ENCODE measurements at places on chromosomes 16 and 17.

DNA sequence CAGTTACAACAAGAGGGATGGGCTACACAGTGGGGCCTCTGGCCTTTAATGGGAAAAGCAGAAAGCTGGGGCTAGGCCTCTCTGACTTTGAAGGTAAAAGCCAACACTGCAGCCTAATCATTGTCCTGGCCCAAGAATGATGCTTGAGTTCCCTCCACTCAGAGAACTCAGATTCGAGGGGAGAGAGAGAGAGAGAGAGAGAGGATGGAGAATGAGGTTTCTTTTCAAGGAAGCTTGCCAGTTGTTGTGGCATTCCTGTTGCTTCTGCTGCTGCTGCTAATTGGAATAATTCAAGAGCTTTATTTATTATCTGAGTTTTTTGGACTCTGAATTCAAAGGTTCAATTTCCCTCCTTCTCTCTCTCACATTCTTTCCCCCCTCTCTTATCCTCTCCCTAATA, 144.6 kb upstream of the IRX6 start:
- no peak for DNase-seq

GRCh38 chr17:60311936-60312335, 80.0 kb downstream of the USP32 start:
- no peak for DNase-seq

- no peak for DNase-seq
Measured at GRCh38 chr17:82611140-82612058, 36.8 kb downstream of the WDR45B start.

DNA sequence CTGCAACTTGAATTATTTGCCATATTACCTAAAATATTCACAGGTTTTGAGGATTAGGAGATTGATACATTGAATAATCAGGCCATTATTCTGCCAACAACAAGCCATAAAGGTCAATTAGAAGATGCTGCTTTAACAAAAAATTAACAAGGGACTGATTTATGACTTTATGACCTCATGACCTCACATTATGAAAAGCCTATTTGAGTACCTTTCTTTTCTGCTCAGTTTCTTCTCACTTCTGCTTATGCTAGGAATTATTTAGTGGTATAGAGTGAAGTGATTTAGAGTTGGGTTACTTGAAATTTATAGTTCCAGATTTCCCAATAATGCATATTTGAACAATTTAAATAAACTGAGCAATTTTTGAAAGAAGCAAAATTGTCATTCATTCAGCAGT, 121.6 kb downstream of the CHD9 start:
- DNase-seq: no peak

GRCh38 chr16:20380782-20381181, 23.8 kb downstream of the PDILT start:
- no peak for DNase-seq

- no peak for DNase-seq
Measured at GRCh38 chr16:57721356-57722209, 14.0 kb upstream of the KATNB1 start.

GRCh38 chr16:56580391-56581048, 8.8 kb upstream of the MT3 start:
- DNase-seq: no peak

DNA sequence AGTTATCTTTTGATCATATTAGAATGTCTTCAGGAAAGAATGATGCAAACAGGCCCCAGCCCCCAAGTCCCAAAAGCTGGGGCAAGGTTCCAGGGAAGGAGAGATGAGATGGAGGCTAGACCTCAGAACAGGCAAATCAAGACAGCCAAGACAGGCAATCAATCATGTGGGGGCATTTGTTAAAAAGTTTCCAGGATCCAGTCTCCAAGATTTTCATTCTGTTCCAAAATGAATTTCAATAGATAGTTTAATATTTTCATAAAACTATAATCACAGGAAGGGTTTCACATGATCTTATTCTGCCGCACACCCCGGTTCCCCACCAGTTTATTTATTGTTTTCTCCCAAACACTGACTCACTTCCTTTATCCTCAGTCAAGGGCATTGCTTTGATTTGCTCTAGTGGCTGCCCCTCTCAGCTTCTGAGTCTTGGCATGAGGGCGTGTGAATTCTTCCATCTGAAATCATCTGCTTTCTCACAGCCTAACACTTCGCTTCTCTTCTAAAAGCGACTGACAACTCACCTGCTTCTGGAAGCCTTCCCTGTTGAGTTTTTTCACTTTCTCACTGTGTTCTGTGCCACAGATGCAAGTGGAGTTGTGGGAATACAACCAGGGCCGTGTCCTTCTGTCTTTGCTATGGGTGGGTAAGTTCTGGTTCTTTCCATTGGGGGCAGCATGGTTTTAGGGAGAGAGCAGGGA, 12.2 kb upstream of the TERF2 start:
- DNase-seq: no peak

GRCh38 chr17:83092931-83093330, 13.5 kb downstream of the METRNL start:
- no peak for DNase-seq

- DNase-seq: no peak
Measured at GRCh38 chr17:61010661-61011170, 333.1 kb downstream of the BCAS3 start.

GRCh38 chr17:81025065-81025740, 9.7 kb upstream of the BAIAP2 start:
- DNase-seq: no peak

DNA sequence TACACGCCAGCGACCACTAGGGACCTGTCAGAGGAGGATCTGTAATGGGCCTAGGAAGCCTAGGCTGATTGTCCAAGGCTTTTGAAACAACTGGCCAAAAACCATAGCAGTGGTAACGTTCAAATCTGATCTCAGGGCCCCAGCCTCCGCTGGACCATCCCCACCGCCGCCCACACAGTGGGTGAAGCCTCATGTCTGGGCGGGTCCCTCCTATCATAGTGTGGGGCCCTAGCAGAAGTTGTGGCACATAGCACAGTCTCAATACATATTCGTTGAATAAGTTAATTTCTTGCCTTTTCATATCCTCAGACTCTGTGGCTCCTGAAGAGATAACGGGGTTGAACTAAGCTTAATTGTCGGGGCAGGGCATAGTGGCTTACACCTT, 818 bp downstream of the DPH1 start:
- DNase-seq: peak; percentile 58

DNA sequence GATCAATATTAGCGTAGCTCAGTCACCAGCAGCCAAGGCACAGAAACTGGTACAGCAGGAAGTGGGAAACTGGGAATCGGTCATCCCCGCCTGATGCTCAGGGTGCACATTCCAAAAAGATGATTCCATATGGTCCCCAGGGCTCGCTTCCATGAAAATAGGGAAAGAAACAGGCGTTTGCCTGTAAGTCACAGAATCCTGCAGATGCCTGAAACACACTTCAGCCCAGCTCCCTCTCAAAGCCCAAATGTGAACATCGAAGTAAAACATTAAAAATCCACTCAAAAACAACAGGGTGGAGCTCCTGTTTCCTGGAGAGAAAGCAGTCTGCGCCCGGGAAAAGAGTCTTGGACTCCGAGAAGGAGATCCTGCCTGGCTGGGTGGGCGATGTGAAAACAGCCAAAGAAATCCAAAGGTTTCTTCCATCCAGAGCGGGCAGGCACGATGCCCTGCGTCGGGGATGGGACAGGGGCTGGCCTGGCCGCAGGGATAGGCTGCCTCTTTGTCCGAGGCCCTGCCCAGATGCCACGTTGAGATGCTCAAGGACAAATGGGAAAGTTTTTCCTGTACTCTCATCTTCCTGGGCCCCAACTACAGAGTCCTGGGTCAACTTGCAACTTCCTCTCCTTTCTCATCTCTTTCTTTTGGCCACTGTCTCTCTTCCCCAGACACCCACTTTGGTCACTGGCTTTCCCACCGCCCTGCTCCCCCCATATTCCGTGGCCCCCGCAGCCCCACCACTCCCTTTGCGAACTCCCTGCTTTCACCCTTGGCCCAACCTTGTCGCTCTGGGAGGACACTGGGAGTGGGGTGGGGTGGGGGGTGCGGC, 743 bp downstream of the WIPI1 start:
- DNase-seq: no peak

GRCh38 chr16:29807426-29808218, 1.3 kb downstream of the MAZ start:
- DNase-seq: peak; percentile 92

GRCh38 chr17:65088621-65089360, 32.3 kb upstream of the GNA13 start:
- DNase-seq: no peak

DNA sequence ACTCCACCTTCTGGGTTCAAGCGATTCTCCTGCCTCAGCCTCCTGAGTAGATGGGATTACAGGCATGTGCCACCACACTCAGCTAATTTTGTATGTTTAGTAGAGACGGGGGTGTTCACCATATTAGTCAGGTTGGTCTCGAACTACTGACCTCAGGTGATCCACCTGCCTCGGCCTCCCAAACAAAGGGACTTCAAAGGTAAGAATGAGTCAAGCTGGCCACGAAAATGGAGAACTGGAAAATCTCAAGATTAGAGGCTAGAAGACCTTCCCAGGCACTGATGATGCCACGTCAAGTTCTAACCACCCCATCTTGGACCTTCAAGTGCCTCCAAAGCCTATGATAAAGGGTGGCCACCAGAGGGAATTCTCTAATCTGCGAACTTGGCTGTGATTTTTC, 1.3 kb upstream of the CCL15 start:
- no peak for DNase-seq

- DNase-seq: no peak
Measured at GRCh38 chr16:49778202-49778930, 77.5 kb downstream of the ZNF423 start.

GRCh38 chr16:75271441-75272096, 20.1 kb upstream of the BCAR1 start:
- no peak for DNase-seq

DNA sequence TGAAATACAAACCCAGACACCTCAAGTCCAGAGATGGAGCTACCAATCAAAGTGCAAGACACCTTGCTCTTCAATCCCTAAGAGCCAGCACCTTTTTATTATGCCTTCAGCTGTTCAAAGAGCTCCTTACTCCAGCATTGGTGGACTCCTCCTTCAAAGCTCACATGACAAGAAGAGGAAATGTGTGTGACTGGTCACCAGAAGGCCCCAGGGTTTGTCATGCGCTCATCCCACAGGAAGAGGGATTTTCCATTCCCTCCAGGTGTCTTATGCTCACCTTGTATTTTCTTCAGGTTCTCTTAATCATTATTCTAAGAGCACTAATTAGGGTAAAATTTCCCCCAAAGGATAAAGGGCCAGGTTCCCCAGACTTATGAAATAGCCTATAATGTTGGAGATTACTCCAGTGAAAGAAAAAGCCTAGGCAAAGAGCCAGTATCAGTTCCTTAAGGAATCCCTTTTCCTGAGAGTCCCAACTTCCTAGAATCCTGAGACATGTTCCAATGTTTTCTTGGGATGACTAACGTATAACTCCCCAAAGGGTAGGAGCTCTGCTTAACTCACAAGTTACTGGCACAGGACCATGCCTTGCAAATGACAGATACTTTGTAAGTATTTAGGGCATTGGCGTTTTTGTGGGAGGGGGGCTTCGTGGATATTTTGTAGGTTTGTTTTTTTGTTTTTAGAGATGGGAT, 56.9 kb upstream of the SOX9 start:
- DNase-seq: no peak

DNA sequence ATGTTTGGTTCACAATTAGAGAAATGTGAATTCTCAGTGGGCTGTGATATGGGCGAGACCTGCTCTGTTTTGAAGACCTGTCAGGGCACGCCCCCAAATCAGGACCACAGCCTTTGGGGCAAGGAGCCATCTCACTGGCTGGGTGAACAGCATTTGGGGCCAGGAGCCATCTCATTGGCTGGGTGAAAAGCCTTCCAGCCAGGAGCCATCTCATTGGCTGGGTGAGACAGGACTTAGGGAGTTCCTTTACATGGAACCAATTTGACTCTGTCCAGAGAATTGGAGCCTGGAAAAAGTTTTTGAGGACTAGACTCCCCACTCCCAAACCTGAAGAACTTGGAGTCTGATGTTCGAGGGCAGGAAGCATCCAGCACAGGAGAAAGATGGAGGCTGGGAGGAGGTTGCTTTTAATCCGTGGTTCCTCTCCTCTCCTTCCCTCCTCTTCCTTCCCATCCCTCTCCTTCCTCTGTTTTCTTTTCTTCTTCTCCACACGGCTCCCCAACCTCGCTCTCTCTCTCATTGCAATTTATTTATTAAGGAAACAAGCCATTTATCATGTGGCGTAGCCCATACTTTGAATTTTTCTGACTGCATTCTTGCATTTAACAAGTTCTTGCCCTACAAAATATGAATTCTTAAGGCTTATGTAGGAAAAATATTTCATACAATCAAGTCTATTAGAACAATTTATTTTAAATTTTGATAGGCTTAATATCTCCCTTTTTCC, 19.7 kb downstream of the FOXL1 start:
- no peak for DNase-seq

GRCh38 chr17:35596530-35597233, 9.6 kb downstream of the AP2B1 start:
- no peak for DNase-seq

DNA sequence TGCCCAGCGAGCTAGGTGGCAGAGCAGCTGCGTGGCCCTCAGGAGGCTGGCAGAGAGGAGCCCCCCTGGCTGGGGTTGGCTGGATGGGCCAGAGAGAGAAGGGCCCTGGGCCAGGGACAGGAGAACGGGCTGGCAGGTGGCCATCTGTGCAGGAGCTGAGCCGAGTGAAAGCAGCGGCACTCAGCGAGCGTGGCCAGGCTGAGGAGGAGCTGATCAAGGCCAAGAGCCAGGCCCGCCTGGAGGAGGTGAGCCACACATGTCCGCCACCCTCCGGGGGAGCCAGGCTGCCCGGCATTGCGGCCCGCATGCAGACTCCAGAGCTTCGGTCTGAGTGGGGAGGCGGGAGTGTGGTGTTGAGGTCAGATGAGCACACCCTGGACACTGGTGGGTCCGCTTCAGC, 2.1 kb upstream of the RAC3 start:
- DNase-seq: no peak

Measured in stimulated activated naive CD8-positive, alpha-beta T cell treated with anti-CD3 and anti-CD28 coated beads, Interleukin-15, Interleukin-2, amounts not matched to agents 100 U/mL and 50 U/mL, for 24 hours (primary cell).